ENCODE measurements at places on chromosomes 13 and 19. TPM values are rescaled to one million over a fixed set of nuclear protein-coding genes. Genes with fewer than 3 reads are reported as not detected.

GRCh38 chr13:106710266-106710665 lies 142.3 kb upstream of the ARGLU1 start:
- peak; percentile 4 for DNase-seq

GRCh38 chr13:104473936-104474335 lies 1407.7 kb upstream of the SLC10A2 start:
- DNase-seq: peak; percentile 42

DNA sequence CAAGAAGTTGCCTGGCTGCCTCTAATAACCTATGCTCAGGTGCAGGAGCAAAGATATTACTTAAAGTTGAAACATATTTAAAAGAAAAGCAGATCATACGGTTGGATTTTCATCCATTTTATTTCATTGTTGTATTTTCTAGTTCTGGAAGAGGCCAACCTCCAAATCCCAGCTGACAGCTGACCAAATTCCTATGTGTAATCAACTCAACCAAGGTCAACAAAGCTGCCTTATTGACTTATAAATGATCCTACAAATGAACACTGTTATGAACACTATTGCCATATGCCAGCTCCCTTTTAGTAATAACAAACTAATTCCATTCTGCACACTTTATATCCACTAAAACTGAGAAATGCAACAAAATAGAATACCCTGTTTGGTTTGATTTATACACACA lies 1537.4 kb downstream of the SLITRK1 start:
- no peak for DNase-seq

- peak; percentile 44 for DNase-seq
These were observed 4.3 kb upstream of the ACP5 start for GRCh38 chr19:11581740-11582139.

- peak; percentile 40 for DNase-seq
These were observed 13.8 kb downstream of the METTL21C start for GRCh38 chr13:102680842-102681740.

DNA sequence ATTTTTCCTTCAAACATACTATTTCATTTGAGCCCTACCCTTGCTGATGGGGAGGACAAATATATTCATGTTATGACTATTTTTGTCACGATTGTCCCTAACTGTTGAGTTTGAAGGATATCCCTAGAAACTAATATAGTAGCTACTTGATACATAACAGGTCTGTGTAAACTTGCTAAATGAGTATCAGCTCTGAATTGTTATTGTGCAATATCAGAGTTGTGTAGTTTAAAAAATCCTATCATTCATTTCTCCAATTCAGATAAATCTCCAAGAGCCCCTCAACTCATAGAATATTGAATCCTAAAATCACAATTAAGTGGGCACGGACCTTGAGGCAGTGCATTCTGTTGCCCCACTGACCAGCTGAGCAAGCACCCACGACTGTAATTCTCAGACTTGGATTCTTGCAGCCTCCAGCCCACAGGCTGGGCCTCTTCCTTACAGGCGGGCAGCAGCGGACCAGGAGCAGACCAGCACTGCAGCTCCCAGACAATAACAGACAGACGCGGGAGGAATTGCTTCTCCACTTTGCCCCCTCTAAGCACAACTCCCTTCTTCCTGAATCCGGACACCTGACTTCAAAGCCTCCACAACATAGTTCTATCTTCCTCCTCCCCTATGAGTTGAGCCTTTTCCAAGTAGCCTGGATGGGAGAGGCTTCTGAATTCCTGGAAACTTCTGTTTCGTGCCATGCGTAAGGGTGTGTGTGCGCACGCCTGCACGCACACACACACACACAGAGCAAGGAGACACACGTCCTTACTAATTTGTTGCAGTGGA lies 337.6 kb upstream of the ARGLU1 start:
- no peak for DNase-seq

DNA sequence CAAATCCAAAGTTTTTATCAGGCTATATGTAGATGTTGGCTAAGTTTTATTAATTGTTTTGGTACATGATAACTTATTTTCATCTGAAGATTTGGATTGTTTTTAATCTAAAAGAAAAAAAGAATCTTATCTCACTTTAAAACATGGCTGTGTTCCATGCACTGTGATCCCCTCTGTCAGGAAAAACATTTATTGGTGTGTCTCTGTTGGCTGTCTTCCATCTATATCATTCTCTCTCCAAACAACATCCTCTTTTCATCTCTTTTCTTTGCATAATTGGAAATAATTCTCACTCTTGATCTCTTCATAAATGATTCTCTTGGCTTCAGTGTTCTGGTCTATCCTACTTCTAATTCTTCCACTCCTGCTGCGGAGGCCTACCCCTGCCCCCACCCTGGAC lies 4.2 kb downstream of the NALCN start:
- no peak for DNase-seq

GRCh38 chr19:56269348-56269747 lies 3.2 kb upstream of the EDDM13 start:
- no peak for DNase-seq

Gene GPR183
- total RNA-seq: not detected

Gene ZNF599
- total RNA-seq: 5.4 TPM

Gene FGF14
- 7.8 TPM for total RNA-seq

Gene STK11
- total RNA-seq: 100 TPM

Gene ZNF681
- 0.66 TPM for total RNA-seq

Gene SPINT2
- 8.7 TPM for total RNA-seq

Gene LILRA2
- total RNA-seq: not detected

Gene DHDH
- total RNA-seq: 0.17 TPM

Measured in fibroblast of lung (primary cell).